T47D (cell line): ENCODE measurements at places on chromosomes 16 and 17.

DNA sequence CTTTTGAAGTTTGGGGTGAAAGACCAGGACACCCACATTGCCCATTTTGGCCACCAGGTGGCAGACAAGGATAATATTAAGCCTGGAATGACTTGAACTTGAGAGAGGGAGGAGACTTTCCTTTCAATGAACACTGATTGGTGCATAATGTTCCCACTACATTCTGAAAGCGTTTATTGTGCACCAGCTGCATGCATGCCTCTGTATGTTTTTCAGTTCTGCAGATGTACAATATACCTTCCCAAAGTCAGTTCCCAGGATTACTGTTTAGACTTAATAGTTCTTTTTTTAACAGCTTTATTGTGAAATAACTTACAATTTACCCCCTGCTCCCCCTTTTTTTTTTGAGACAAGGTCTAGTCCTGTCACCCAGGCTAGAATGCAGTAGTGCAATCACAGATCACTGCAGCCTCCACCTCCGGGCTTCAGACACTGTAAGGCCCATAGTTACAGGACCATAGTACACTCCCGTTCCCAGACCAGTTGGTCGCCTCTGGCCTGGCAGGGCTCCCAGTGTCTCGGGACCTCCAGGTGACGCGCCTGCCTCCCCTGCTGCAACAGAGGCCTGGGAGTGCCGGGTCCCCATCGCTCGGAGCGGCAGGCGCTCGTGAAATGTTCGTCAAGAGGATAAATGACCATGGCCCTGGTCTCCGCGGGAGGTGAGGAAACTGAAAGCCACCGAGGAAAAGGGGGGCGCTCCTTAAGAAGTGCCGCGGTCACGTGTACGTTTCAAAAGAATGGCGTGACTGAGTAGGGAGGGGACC is 12.2 kb downstream of the CES2 start:
- peak; percentile 86 for DNase-seq

DNA sequence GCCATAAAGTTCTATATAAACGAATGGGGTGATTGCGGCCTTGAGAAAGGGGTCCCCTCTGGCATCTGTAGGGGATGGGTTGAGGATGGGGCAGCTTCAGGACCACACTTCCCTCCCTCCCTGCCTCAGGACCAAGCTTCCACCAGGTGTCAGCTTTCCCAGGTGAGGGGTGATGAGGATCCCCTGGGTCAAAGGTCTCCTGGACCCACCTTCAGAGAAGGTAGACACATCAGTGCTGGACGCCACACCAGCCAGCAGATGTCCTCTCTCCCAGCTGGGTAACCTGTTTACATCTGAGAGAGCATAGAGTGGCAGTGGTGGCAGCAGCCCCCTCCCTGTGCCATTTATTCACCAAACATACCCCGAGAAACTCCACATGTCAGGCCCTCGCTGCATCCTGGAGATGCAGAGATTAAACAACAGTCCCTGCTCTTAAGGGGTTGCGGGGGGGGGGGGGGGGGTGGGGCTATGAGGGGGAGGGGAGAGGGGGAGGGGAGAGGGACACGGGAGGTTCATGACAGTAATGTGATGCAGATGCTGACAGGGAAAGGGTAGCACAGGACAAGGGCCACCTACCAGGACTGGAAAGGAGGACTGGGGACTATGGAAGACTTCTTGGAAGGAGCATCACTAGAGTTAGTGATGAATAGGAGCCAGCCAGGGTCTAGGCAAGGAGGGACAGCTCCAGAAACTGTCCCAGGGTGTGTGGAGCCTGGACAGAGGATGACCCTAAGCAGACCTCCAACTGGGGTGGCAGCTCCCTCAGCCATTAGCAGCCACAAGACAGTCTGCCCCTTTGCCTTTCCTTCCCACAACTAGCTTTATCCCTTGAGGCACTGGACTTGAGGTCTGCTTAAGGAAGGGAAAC is 5.0 kb downstream of the PROCA1 start:
- no peak for DNase-seq

DNA sequence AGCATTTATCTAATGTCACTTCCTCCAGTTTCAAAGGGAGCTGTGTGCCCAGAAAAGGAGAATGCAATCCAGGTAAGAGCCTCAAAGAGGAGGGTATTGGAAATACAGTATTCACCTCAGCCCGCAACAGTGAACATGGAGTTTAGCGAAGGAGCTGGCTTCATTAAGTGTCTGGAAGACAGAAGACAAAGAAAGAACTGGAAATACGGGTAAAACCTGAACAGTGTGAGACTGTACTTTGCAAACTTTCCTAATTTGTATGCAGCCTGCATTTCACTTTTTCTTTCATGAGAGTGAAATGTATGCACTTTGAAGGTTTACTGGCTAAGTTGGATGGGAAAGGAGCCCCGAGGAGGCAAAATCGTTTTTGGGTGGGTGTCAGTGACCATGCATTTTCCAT is 478.4 kb downstream of the HS3ST3B1 start:
- no peak for DNase-seq

DNA sequence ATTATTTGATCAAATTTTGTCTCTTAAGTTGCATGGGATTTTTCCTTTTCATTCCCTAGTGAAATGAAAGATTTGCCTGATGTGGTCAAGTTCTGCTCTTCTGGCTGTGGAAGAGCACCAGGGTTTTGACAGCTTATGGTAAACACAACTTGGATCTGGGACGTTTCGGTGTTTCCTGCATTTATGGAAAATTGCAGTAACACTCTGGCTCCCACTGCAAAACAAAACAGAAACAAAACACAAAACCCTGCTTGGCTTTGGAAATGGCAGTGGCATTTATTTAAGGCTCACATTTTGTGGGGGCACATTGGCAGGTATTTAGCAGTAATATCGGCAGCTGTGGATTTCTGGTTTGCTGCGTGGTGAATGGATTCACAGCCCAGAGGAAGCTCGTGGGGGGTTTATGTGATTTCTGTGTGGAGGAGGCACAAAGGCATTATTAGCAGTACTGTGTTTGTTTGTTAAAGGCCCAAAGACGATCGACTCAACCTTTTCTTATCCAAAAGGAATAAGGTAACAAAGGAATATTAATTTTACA is 377.8 kb downstream of the SNX29 start:
- no peak for DNase-seq

DNA sequence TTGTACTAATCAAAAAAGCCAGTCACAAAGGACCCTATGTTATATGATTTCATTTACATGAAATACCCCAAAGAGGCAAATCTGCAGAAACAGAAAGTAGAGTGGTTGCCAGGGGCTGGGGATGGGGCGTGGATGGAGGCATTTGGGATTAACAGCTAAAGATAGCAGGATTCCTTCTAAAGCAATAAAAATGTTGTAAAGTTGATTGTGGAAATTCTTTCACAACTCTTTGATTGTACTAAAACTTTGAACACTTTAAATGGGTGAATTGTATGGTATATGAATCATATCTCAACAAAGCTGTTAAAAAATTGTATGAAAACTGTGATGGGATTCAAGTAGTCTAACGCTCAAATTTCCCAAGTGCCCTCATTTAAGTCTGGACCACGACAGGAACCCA is 630.8 kb downstream of the MAF start:
- DNase-seq, result no peak

DNA sequence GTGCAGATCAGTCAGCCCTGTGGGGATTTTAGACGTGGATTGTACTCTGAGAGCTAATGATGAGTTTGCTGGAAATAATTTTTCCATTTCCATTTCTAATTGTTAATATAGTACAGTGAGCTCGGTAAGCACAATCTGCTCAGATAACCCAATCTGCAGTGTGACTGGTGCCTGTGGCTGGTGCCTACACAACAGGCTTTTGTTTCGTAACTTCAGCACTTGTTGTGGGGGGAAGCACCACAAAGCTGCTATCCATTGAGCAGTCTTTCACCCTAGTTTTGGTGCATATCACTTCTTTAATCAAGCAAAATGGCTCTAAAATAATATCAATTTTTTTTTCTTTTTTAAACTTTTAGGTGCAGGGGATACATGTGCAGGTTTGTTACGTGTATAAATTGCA is 534.9 kb upstream of the HSBP1 start:
- DNase-seq, result no peak

DNA sequence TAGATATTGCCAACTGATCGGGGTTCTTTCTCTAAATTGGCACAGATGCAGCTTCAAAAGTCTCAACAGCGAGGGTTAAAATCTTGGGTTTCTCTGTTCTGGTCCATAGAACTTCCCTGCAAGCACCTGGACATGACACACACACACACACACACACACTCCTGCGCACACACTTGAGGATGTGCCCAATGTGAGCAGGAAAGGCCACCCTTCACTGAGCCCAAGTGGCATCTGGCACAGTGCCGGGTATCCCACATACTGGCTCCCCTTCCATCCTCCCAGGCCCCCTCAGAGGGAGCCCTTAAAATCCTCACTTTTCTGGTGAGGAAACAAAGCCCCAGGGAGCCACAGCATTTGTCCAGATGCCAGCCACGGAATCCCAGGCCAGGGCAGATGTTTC is 55.5 kb downstream of the ZNF423 start:
- no peak for DNase-seq
